ENCODE measurements at places on chromosomes 2 and 18. TPM values are rescaled to one million over a fixed set of nuclear protein-coding genes. Genes with fewer than 3 reads are reported as not detected.
A peak's percentile ranks its signal among the peaks of the same experiment; 100 is the strongest.

- H3K4me3 ChIP-seq, result no peak overlapping the region
- no peak for DNase-seq
- H3K4me1 ChIP-seq, result peaks cover 9% of the 10 kb centered on the region
- no peak overlapping the region for H3K27ac ChIP-seq
These were observed 46.9 kb downstream of the MAL start for GRCh38 chr2:95072424-95072823.

DNA sequence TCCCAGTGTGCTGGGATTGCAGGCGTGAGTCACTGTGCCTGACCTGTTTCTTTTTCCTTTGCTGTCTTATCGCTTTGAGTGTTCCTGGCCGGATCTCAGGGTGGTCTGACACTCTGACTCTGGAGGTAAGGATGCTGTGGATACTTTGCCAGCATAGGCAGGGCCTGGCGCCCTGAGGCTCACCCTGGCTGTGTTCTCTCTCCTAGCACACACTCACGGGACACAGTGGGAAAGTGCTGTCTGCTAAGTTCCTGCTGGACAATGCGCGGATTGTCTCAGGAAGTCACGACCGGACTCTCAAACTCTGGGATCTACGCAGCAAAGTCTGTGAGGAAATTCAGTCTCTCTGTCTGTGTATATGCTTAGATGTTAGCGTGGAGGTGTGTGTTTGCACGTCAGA, 18.0 kb upstream of the SAG start:
- H3K27ac ChIP-seq, result no peak overlapping the region
- H3K36me3 ChIP-seq, result peaks cover 96% of the 10 kb centered on the region
- H3K4me1 ChIP-seq, result no peaks in the 10 kb centered on the region
- no peak for DNase-seq
- H3K27me3 ChIP-seq, result no peaks in the 10 kb centered on the region

- no peaks in the 10 kb centered on the region for H3K27me3 ChIP-seq
- H3K4me3 ChIP-seq, result no peak overlapping the region
- no peak overlapping the region for H3K27ac ChIP-seq
- DNase-seq, result peak; percentile 11
- H3K4me1 ChIP-seq, result no peaks in the 10 kb centered on the region
These were observed 12.5 kb upstream of the DAPL1 start for GRCh38 chr2:158782616-158783015.

DNA sequence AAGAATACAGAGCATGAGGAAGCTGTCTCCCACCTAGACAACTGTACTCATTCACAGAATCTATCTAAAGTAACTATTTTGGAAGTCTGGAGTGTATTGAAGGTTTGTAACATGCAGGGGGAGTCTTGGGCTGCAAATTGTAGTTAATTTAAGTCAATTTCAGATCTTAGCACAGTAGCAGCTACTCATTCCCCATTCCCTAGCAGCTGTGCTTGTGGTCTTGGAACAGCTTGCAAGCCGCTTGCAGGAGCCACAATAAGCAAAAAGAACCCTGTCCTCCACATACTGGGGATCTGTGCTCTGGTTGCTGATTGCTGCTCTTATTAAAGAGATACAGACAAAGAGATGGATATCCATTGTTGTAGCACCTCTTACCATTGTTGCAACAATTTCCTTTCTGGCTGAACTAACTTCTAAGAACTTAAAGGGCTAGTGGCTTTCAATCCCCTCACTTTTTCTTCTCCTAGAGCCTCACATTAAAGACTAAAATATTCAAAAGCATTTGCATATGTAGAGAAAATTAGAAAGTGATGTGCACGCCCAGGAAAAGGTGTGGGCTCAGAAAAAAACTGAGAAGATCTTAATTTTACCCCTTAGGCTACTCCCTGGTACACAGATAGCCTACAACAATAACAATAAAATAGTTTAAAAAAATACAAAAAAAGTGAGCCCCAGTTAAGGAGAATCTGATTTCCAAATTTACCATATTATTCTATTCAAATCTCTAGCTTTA, 1775.1 kb upstream of the PIK3C3 start:
- no peaks in the 10 kb centered on the region for H3K36me3 ChIP-seq
- H3K27ac ChIP-seq, result no peak overlapping the region
- no peak overlapping the region for H3K4me3 ChIP-seq
- no peak for DNase-seq
- no peaks in the 10 kb centered on the region for H3K4me1 ChIP-seq

- peak; percentile 52 for DNase-seq
- no peaks in the 10 kb centered on the region for H3K4me1 ChIP-seq
- H3K4me3 ChIP-seq, result no peak overlapping the region
- H3K27me3 ChIP-seq, result no peaks in the 10 kb centered on the region
These were observed 26.5 kb upstream of the C2orf74 start for GRCh38 chr2:61135510-61135909.

DNA sequence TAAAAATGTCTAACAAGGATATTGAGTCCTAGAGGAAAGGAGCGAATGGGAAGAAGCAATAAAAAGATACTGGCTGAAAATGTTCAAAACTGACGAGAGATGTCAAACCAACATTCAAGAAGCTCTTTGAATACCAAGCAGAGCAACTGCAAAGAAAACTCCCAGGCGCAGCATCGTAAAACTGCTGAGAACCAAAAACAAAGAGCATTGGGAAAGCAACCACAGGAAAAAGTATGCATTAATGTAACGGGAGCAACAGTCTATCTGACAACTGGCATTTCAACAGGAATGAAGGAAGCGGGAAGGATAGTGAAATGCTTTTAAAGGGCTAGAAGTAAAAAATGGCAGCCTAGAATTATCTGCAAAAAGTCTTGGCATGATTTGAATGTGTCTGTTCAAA, 53.1 kb downstream of the ADCY3 start:
- no peak overlapping the region for H3K27ac ChIP-seq
- H3K4me3 ChIP-seq, result no peak overlapping the region
- H3K36me3 ChIP-seq, result no peaks in the 10 kb centered on the region
- no peak for DNase-seq
- no peaks in the 10 kb centered on the region for H3K27me3 ChIP-seq

The MERTK gene
- 3.9 TPM for total RNA-seq

The POTEI gene
- not detected for total RNA-seq

The C1QL2 gene
- not detected for total RNA-seq

Measured in PC-3 (cell line).